ENCODE measurements at places on chromosomes 6 and 20.

DNA sequence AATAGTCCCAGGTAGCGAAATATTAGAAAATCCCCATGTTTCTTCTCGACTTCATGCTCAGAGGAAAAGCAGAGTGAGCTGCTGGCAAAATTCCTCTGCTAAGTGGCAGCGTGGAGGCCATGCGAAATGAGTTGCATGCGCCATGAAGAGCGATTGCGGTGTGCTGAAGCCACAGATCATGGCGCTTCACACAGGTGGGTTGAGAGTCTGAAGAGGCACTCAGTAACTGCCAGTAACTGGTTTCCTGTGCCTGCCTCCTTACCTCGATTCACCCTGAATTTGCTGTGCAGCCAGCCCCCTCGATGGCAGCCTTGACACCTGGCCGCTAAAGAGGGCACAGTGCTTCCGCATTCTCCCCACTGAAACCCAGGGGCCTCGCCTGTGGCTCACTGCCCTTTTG is 301.5 kb downstream of the NRN1 start:
- DNase-seq = no peak

DNA sequence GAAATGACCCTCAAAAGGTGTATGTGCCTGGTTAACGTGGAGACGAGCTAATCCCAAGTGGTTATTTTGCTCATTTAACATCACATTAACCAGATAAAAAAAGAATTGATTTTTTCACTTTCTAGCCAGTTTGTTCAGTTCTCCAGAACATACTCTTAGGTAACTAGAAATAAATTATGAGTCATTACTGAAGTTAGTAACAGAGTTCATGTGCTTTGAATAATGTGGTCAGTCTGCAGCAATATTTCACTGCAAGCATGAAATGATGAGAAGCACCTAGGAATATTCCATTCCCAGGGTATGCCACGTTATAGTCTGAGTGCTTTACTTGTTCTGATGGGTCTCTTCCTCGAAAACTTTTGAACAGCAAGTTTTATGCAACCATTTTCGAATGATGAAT is 138.3 kb upstream of the INSM1 start:
- DNase-seq = no peak

DNA sequence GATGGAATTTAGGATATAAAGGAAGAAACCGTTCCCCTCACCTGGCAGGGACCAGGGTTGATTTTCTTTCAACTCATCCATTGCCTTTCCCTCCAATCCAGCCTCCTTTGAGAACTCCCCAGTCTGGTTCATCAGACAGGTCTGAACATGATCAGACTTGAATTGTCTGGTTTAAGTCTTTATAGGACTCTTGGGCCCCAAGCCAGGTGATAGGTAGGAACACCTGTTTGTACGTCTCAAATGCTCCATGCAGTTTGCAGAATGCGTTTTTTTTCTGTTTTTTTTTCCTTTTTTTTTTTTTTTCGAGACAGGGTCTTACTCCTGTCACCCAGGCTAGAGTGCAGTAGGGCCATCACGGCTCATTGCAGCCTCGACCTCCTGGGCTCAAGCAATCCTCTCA is 4.1 kb upstream of the CEP250 start:
- no peak for DNase-seq

- no peak for DNase-seq
Measured at GRCh38 chr20:57495978-57496377, 29.0 kb downstream of the CTCFL start.

GRCh38 chr6:106751501-106752252 is 122.3 kb downstream of the QRSL1 start:
- no peak for DNase-seq

DNA sequence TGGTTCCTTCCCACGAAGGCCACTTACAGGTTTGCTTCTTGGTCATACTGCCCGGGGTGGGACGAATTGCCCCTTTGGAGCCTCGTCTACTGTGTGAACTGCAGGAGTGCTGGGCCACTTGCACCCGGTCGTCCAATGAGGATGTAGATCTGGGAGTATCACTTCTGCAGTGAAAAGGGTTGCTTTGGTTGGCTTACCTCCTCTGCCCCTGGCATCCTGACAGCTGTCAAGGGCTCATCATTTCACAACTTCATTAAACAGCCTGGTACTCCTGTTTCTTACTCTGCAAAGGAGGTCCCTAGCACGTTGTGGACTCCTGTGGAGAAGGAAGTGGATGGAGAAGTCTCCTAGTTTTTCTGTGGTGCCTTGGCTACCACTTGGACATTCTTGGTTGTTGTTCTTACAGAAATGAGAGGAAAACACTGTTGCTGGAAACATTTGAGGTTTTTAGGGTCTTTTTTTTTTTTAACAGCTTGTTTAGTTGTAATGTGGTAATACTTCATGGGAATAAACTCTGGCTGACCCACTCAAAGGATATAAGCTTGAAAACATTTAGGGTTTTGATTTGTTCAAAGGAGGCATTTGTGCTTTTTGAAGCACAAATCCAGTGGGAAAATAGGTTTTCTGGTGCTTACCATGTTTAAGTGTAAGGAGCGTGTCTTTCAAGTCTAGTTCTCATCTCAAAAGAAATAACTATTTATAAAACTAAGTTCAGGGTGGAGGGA is 60.7 kb downstream of the AKAP12 start:
- no peak for DNase-seq

DNA sequence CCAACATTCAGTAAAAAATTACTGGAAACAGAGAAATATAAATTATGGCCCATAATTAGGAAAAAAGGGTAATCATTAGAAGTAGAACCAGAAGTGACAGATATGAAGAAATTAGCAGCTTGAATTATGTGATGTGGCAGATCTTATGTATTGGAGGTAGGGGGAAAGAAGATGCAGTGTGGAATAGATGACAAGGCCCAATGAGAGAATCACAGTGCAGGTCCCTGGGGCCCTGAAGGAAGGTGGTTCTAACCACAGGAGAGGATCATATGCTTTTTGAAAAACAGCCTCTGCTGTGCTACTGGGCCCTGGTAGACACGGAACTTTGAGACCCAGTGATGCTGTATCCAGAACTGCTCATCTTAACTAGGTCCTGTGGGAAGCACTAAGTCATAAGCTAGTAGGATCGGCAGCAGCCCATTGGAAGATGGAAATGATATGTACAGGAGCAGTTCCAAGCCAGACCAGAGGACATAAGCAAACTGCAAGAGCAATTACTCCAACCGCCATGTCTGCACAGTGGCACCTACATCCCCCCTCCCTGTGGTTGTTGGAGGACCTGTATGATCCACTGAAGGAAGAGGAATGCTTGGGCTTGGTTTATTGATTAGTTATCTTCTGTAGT is 14.2 kb downstream of the HEBP2 start:
- DNase-seq = no peak

GRCh38 chr6:157228426-157229131 is 94.7 kb downstream of the TMEM242 start:
- no peak for DNase-seq

GRCh38 chr20:58907320-58908137 is 55.0 kb downstream of the GNAS start:
- DNase-seq = peak; percentile 79

- peak; percentile 91 for DNase-seq
Measured at GRCh38 chr6:13924949-13925881, at the start of gene RNF182. TSS of gene RNF182 (plus strand) at chr6:13924952. CDS start at chr6:13977120, 52,168 bp downstream.

DNA sequence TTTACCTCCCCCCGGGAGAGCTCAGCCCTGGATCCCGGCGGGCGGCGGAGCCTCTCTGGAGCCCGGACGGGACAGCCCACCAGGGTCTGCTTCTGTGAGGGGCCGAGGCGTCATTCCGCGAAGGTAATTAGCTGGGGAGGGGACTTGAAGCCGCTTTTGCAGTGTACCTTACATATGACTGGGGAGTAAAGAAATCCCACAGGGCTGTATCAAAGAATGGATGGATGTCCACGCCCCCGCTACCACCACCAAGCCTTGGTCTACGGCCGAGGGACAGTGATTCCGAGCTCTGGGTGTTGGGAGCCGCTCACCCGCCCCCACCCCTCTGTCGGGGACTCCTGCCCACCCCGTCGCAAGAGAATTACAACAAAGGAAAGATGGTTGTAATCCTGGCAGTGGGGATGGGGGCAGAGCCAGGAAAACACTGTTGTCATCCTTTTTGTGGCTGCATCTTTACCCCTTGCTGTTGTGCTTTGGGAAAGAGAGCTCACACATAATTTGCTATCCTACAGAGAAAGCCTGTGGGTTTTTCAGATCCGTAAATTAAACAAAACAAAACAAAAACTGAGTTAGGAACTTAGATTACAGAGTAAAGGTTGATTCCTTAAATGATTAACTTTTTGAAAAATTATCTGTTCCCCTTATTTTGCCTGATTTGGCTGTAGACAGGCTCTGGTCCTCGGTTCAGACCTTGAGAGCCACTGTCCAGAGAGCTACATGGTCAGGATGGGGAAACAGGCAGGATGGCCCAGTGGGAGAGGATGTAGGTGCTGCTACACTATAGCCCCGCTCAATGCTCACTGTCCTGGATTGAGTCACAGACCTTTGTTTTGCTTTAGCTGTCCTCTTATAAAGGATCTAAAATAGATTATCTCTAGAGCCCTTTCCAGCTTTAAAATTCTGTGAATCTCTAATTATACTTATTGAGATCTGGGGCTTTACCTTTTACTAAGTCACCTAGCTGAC is 997 bp upstream of the FBXO30 start:
- peak; percentile 73 for DNase-seq

- no peak for DNase-seq
Measured at GRCh38 chr6:52538901-52539354, 37.9 kb downstream of the TRAM2 start.

- DNase-seq = no peak
Measured at GRCh38 chr6:73041051-73041450, 184.2 kb downstream of the KHDC1L start.

DNA sequence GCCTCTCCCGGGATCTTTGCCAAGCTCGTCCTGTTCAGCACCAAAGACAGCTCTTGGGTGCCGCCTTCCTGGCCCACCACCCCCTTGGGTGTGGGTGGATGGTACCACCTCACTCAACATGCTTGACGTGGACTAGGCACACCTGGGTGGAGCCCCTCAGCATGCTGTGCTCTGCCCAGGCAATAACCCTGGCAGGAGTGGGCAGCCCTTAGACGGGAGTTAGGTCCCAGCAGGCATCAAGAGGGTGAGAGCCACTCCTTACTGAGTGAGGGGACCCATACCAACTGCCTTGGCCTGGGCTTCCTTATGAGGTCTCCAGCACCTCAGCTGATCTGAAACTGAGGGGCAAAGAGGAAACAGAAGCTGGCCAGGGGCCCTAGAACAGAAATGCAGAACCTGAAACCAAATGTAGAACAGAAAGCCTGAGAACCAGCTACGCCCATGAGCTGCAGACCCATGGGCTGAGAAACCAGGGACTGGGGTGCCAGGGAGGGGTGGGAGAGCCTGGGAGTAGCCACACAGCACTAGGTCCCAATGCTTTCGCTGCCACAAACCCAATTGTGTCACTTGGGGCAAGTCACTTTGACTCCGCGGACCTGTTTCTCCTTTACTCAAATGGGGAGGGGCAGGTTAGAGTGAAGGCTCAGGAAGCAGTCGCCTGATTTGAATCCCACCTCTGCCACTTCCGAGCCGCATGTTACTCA is 2.0 kb downstream of the FGD2 start:
- DNase-seq = no peak

- no peak for DNase-seq
Measured at GRCh38 chr6:128739112-128739511, 143.8 kb upstream of the LAMA2 start.

GRCh38 chr6:2103765-2104523 is 141.5 kb downstream of the GMDS start:
- peak; percentile 52 for DNase-seq

DNA sequence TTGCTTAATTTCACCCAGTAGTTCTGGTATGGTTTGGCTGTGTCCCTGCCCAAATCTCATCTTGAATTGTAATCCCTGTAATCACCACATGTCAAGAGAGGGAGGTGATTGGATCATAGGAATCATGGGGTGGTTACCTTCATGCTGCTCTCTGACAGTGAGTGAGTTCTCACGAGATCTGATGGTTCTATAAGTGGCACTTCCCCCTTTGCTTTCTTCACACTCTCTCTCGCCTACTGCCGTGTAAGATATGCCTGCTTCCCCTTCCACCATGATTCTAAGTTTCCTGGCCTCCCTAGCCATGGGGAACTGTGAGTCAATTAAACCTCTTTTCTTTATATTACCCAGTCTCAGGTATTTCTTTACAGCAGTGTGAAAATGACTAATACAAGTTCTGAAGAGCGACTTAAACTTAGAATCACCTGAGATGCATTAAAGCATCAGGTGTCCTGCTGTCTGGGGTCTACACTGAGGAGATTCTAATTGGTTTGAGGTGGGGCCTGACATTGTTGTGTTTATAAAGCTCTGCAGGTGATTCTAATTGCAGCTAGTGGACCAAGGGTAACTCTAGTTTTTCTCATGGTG is 82.1 kb upstream of the DTNBP1 start:
- no peak for DNase-seq

- no peak for DNase-seq
Measured at GRCh38 chr6:161066511-161066910, 74.9 kb downstream of the MAP3K4 start.

GRCh38 chr20:62448038-62448437 is 20.7 kb upstream of the RBBP8NL start:
- DNase-seq = no peak

GRCh38 chr6:148452876-148453275 is 110.2 kb downstream of the SASH1 start:
- no peak for DNase-seq

GRCh38 chr20:34644951-34645350 is 31.9 kb downstream of the PIGU start:
- DNase-seq = no peak

GRCh38 chr6:81718126-81718525 is 34.4 kb downstream of the TENT5A start:
- no peak for DNase-seq

- DNase-seq = no peak
Measured at GRCh38 chr20:49540687-49541435, 27.1 kb downstream of the PTGIS start.

- no peak for DNase-seq
Measured at GRCh38 chr6:30321692-30322388, 4.9 kb upstream of the TRIM39 start.

DNA sequence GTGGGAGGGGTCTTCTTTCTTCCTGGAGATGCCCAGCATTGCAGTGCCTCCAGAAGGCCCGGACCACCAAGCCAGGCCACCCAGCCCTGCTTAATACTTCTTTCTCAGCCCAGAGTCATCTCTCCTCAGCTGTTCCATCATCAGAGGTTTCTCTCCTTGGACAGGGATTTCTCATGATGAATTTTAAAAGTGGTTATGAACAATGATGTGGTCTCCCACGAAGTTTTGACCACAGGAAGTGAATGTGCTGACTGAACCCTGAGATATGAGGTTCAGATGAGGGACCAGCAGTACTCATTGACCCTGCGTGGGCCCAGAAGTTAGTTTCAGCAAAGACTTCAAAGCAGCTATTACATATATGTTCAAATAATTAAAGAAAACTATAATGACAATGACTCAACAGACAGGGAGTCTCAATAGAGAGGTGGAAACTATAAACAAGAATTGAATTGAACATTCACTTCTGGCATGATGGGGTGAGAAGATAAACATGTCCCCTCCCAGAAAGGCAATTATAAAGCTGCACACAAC is 114.5 kb upstream of the SLC22A16 start:
- no peak for DNase-seq
